ENCODE measurements at places on chromosomes 16 and 17.

DNA sequence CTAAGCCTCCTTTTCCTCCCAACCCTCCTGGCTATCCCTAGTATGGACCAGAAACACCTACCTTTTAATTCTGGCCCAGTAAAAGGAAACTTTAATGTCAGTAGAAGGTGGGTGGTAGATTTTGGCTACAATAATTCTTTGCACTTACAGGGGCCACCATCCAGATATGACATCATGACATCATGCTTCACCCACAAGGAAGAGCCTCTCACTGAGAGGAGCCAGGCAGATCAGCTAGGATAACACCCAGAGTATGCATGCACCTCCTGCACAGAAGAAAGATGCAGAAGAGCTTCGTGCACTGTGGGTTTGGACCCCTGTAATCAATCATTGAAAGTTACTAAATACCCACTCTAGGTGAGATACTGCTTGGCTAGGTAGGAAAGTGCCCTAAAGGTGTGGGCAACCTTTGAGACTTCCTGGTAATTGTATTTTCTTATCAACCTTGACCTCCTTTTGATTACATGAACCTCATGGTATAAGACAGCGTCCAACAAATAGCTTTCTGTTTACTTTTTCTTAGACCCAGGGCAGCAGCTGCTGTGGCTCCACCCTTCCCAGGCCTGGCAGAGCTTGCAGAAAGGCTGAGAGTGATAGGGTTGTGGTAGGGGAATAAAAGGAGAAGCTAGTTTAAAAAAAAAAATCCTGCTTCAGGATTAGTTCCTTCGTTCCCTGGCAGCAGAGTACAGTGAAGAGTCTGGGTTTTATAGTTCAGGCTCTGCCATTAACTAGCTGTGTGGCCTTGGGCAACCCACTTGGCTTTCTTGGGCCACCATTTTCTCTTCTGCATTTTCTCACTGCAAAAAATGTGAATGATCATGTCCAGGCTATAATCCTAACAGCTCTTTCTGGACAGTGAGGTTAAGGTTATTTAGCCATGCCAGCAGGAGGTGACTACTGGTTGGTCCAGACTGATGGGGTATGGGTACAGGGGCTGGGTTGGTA lies 6.2 kb downstream of the MAP3K14 start:
- no peak for DNase-seq

GRCh38 chr17:36609498-36609862 lies 8.1 kb downstream of the MRM1 start:
- no peak for DNase-seq

DNA sequence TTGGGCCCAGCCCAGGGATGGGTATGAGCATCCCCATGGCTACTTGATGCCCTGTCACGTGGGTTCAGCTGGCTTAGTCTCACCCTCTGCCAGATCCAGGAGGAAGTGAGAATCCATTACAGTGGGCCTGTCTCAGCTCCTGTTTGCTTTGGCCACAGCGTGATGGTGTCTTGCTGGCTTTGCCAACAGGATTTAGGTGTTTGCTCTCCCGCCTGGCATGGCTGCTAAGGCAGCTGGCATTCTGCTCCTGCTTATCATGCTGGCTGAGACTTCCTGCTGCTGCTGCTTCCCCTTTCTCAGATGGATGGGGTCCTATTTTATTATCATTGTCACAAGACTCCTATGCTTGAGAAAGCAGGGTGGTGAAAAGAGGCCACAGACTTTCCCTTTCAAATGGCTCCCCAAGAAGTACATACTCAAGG lies 28.3 kb upstream of the HOXB13 start:
- peak; percentile 92 for DNase-seq

DNA sequence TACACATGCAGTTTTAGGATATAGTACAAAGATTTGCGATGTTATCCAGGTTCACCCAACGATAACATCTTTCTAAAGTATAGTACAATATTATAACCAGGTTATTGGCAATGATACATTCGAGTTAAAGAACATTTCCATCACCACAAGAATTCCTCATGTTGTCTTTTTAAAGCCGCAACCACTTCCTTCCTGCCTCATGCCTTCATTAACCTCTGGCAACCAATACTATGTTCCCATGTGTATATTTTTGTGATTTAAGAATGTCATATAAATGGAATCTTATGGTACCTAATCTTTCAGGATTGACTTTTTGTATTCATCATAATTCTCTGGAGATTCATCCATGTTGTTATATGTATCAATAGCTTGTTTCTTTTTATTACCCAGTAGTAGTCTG lies 1183.2 kb downstream of the CDH11 start:
- no peak for DNase-seq

DNA sequence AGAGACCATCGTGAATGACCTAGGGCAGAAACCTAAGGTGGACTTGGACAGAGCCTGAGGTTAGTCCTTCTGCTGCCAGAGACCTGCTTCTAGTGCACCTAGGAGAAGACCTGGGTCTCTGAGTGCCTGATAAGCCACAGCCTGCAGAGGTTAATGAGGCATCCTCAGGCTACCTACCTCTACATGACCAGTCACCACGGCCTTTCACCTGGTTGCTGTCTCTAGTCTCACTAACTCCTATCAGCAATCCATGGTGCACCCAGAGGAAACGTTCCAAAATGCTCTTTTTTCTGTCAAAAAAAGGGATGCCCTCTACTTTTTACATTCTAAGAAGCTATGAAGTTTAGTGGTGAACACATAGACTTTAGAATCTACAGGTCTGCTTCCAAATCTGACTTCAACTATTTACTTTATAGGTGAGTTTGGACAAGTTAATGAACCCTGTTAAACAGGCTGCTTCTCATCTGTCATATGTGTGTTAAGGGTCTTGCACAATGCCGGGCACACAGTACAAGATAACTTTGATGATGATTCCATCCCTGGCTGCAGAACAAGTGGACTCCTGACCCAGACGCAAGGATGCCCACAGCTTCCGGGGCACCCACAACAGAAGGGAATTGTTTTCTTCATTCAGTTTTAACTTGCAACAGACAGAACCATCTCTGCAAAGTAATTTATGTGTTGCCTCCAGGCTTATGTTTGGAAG lies 469.9 kb upstream of the CDH5 start:
- DNase-seq = no peak

DNA sequence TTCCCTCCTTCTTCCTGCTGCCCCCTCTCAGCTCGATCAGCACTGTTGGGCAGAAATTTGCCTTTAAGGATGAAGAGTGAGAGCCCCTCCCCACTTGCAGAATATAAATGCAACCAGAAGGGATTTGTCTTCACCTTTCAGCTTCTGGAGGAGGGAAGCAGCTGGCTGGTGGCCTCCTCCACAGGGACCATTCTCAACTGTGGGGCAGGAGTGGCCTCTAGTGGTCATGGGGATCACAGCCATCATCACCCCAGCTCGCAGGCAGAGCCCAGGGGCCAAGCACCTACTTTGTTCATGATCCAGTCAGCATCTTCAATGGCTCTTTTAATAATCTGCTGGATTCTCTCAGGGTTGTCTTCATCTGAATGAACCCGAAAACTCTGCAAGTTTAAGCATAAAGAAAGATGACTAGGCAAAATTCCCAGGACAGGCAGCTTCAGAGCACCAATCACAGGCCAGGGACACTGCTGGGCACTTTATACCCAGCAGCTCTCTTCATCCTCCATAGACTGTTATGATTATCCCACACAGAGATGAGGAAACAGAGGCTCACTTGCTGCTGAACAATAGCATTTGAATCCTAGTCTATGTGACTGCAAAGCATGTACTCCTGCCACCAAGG lies 13.1 kb downstream of the LYRM9 start:
- DNase-seq = no peak

DNA sequence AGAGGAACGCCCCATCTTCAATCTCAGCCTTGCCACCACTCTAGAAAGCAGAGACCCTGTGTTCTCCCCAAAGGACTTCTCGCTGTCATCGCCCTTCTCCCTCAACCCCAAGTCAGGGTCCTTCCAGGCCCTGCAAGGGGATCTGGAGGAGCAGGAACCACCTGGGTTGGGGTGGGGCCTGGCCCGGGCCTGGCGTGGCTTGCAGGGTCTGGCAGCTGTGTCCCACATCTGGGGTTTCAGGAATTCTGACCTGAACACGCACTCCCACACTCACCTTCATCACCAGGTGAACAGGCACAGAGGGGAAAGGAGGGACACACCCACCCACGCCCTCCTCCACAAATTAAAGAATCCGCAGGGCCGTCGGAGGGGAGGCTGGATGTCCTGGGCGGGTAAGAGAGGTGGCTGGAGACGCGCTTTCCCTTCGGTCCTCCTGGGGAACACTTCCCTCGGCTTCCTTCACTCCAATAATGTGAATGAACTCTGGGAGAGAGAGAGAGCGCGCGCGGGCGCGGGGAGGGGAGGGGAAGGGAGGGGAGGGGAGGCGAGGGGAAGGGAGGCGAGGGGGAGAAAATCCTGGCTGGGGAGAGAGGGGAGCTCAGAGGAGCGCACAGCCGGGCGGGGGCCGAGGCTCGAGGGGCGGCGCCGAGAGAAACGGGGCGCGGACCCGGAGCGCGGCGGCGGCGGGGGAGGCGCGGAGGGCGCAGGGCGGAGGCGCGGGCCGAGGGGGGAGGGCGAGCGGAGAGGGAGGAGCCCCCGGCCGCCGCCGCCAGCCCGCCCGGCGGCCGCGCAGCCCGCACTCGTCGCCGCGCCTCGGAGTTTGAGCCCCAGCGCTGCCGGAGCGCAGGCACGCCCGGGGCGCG lies at the start of gene CACNG4:
TSS of gene CACNG4 (plus strand) at position 799 of the 863 bp plus-strand sequence. CDS start 205 bp downstream, outside the sequence.
- DNase-seq = no peak

DNA sequence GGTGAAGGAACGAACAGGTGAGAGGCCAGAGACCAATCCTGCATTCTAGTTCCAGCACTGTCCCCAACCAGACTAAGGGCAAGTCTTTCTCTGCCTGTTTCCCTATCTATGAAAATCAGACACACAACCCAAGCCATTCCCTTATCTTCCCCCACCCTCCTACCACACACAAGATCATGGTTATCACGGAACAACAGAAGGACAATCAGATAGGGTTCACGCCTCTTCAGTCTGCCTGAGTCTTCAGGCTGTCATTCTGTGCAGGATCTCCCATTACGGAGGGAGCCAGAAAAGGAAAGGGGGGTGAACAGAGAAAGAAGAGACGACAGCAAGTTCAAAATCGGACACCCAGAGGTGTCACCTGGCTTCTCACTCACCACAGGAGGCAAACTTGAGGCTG lies 11.1 kb downstream of the TLE7 start:
- DNase-seq = no peak

DNA sequence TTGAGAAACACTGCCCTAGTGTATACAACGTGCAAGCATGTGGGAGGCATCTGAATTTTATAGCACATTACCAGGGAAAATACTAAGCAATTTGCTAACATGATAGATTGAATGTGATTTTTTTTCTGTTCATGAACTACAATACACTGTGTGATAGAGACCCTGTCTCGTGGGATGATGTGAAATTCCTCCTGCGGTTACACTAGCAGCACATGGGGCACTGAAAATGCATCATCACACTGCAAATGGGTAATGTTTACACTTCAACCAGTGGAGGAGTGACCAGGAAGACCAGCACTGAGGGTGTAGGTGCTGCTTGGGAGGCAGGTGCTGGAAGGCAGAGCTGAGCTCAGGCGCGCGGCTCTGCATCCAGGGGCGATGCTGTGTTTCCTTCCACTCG lies 28.8 kb downstream of the ORC6 start:
- DNase-seq = no peak

DNA sequence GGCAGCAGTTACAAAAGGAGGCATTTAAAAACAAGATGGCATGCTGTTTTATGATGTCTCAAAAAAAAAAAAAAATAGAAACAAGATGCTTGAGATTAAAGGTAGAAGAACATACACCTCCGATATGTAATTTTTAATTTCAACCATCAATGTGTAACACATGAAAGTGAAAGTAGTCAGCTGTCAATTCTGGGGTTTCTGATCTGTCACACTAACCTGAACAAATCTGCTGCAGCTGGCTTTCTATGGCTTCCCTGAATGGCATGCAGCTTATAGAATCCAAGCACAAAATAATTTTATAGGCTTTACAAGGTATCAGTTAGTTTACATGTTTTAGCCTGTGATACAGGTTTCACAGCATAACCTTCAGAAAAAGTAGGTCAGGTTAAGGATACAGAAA lies 13.5 kb downstream of the GLYR1 start:
- DNase-seq = no peak

DNA sequence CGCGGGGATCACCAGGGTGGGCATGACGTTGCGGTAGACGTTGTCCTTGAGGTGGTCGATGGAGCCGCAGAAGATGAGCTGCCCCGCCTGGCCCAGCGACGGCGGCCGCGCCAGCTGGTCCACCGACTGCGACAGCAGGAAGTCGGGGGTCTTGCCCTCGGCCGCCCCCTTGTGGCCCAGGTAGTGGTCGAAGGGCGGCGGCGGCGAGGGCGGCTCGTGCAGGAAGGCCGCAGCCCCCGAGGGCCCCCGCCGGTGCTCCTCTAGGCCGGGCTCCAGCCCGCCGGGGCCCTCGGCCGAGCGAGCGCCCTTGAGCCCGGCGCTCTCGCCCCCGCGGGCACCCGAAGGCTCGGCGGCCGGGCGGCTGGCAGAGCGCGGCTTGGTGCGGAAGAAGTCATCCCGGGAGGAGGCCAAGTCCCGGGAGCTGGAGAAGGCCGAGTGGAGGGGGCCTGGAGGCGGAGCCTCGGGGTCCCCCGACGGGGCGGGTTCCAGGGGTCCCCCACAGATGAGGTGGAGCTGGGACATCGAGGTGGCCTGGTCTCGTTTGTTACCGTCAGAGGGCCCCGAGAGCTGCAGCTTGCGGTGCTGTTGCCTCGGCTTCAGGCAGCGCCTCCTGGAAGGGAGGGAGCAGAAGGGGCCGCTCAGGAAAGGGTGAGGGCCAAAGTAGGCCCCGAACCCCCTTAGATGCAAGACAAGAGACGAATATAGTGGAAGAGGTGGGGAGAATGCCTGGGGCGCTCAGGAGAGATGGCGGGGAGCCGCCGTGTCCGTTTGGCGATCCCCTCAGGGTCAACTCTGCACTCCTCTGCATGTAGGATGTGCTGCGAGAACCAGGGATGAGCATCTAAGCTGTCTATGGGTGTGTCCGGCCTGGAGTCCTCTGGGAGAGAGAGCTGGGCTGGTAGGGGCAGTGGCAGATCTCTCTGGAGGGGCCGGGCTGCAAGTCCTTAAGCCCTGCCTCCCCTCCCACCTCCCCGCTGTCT lies 8.8 kb downstream of the FAM171A2 start:
- DNase-seq = no peak

GRCh38 chr17:61122326-61122913 lies 277.2 kb upstream of the TBX2 start:
- DNase-seq = no peak

DNA sequence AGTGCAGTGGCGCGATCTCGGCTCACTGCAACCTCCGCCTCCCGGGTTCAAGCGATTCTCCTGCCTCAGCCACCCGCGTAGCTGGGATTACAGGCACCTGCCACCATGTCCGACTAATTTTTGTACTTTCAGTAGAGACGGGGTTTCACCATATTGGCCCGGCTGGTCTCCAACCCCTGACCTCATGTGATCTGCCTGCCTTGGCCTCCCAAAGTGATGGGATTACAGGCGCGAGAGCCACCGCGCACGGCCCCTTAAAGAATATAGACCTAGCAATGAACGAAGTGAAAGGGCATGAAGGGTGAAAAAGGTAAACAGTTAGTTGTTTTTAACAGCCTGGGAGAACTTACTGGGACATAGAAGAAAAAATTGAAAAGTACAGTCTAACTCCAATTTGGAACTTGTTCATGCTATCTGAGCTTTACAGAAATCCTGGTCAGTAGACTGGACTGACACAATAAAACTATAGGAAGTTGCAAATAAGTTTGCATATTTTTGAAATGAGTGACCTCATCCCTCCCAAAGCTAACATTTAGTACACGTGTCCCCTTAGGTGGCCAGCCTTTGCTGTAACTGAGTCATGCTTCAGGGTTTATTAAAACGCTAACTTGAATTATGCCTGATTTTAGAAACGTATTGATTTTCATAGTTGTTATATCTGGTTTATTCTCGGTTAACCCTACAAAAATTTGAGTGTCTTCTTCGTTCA lies 1.8 kb downstream of the COG1 start:
- no peak for DNase-seq
